GF-D8 (cell line): ENCODE measurements at places on chromosomes 1 and 21.

GRCh38 chr1:181141431-181141910 lies 53.0 kb downstream of the IER5 start:
- no peak for DNase-seq

GRCh38 chr21:27515676-27516075 lies 548.8 kb upstream of the ADAMTS5 start:
- DNase-seq: no peak

DNA sequence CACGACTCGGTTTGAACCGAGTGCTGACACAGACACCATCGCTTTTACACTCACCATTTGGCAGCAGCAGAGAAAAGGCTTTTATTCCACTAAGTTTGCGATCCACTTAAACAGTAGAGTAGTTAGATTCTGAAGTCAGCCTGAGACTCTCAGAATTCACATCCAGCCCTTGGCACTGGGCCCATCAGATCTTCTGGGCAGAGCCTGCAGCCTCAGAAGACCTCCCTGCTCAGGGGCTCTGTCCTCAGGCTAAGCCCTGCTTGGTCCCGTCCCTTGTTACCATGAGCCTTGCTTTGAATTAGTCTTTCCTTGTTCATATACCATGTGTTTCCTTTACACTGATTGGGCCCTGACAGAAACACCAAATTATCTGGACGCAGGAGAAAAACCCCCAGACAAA lies 41.4 kb upstream of the AJAP1 start:
- DNase-seq: no peak

GRCh38 chr1:154325583-154326545 lies 539 bp downstream of the ATP8B2 start:
- no peak for DNase-seq

GRCh38 chr1:32954168-32954567 lies 10.4 kb downstream of the RNF19B start:
- no peak for DNase-seq

DNA sequence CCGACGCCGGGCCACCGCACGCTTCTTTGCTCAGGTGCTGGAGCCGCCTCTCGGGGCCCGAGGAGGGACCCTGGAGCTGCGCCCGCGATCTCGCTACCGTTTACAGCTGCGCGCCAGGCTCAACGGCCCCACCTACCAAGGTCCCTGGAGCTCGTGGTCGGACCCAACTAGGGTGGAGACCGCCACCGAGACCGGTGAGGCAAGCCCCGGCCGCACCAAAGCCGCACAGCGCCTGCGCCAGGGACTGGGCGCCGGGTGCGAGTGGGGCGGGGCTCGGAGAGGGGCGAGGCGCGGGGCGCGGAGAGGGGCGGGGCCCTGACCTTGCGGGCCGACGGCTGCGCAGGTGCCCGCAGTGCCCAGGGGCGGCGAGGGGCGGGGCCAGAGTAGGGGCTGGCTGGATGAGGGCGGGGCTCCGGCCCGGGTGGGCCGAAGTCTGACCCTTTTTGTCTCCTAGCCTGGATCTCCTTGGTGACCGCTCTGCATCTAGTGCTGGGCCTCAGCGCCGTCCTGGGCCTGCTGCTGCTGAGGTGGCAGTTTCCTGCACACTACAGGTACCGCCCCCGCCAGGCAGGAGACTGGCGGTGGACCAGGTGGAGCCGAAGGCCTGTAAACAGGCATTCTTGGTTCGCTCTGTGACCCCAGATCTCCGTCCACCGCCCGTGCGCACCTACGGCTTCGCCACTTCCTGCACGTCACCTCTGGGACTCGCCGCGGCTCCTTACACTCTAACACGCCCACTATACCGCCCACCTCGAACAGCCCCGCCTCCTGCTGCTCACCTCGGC lies 9.8 kb upstream of the CDC20 start:
- no peak for DNase-seq

GRCh38 chr1:19476450-19477190 lies 8.7 kb downstream of the CAPZB start:
- DNase-seq: peak; percentile 95

GRCh38 chr21:39533545-39534380 lies 79.0 kb upstream of the B3GALT5 start:
- DNase-seq: no peak

DNA sequence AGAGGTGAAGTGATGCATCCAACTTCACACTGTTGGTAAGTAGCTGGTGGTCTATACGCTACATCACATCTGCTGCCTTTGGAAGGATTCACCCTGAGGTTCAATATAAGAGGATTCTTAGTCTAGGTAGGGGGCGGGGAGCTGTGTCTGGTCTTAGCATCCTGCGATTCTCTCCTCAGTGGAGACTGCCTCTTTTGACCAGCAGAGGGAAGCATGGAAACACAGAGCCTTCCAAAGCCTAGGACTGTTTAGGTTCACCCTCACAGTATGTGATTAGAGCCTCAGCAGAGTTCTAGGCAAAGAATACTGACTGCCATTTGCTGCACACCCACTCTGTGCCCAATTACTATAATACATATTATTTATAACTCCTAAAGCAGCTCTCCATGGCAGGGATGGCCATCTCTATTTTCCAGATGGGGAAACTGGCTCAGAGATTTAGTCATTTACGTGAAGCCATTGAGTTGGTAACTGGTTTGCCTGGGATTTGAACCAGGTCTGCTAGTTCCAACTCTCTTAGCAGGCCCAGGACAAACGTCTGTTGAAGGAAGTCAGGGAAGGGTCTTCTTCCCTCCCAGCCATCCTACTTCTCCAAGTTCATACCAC lies 28.9 kb upstream of the EFCAB14 start:
- no peak for DNase-seq

GRCh38 chr1:221742555-221743415 lies 896 bp upstream of the DUSP10 start:
- DNase-seq: peak; percentile 60

- no peak for DNase-seq
Measured at GRCh38 chr1:9890224-9890731, 19.8 kb downstream of the CTNNBIP1 start.

GRCh38 chr1:202952818-202953217 lies 5.3 kb downstream of the ADIPOR1 start:
- peak; percentile 92 for DNase-seq
